ENCODE measurements at places on chromosomes 13 and 19. TPM values are rescaled to one million over a fixed set of nuclear protein-coding genes. Genes with fewer than 3 reads are reported as not detected.

Gene RTBDN
- not detected for total RNA-seq

Gene EDNRB
- total RNA-seq: 23.7 TPM

DNA sequence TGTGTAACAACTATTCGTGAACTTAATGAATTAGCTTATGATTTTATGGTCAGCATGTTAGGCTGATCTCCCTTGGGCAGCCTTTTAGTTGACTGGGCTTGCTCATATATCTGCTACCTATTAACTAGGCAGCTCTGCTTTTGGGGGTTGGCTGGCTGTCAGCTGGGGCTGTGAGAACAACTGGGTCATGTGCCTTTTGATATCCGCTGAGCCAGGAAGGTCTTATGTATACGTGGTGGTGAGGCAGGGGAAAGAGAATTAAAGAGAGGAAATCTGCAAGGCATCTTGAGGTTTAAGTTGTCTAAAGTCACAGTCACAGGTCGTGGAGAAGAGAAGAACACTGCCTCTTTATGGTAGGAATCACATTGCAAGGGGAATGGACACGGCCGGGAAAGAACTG is 206.9 kb downstream of the LMO7 start:
- H3K4me1 ChIP-seq: no peaks in the 10 kb centered on the region
- H3K27ac ChIP-seq: no peak overlapping the region
- H3K36me3 ChIP-seq: peaks cover 4% of the 10 kb centered on the region
- DNase-seq: no peak
- no peaks in the 10 kb centered on the region for H3K27me3 ChIP-seq

DNA sequence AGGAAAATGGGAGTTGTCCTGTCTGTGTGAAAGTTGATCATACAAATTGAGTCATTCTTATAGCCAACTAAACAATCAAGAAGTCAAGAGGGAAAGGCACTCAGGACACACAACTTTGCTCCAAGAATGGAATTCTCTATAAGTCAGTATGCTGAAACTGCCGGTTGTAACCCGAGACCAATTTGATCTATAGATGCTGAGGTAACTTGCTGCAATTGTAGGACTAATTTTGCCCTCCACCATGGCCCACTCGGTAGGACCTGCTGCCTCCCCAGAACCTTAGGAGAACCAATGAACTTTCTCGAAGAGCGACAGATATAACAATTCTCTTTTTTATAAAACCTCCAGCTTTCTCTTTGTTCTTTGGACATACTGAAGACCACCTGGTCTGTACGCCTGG is 157.0 kb downstream of the RNF17 start:
- H3K27ac ChIP-seq: no peak overlapping the region
- H3K4me1 ChIP-seq: peaks cover 10% of the 10 kb centered on the region
- DNase-seq: no peak
- H3K27me3 ChIP-seq: no peaks in the 10 kb centered on the region
- no peak overlapping the region for H3K4me3 ChIP-seq

GRCh38 chr19:46787040-46787330 is 1.4 kb downstream of the SLC1A5 start:
- H3K4me1 ChIP-seq: peaks cover 9% of the 10 kb centered on the region
- H3K27me3 ChIP-seq: no peaks in the 10 kb centered on the region
- peaks cover under 1% of the 10 kb centered on the region for H3K36me3 ChIP-seq
- no peak for DNase-seq
- H3K27ac ChIP-seq: peak overlapping the region; percentile 88
- peak overlapping the region; percentile 67 for H3K4me3 ChIP-seq

GRCh38 chr13:35566340-35566739 is 89.9 kb upstream of the MAB21L1 start:
- H3K27ac ChIP-seq: no peak overlapping the region
- H3K4me1 ChIP-seq: no peaks in the 10 kb centered on the region
- H3K36me3 ChIP-seq: peaks cover 5% of the 10 kb centered on the region
- no peak for DNase-seq

DNA sequence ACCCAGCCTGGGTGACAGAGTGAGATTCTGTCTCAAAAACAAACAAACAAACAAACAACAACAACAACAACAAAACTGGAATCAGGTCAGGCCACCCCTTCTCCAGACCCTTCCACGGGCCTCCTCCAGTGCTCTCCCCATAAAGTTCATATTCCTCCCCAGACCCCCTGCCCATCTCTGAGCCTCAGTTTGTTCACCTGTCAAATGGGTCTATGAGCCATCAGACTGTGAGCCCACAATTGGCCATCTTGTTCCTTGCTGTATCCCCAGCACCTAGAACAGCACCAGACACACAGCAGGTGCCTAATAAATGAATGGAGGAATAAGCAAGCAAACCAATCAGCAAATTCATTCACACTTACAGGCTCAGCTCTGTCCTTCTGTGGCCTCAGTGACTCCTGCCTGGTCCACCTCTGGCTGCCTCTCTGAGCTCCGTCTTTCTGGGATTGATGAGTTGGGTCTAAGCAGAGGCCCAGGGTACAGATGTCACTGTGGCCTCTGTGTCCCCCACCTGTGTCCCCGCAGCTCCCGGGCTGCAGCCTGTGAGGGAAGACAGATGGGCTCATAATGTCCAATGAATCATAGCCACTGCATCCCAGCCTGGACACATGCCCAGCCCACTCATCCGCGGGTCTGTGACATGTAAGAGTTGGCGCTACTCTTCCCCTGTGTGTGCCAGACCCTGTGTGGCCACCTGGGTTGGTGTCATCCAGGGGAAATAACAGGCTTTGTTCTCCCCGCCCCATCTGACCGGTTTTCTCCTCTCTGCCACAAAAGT is 19.6 kb upstream of the PTPRS start:
- H3K36me3 ChIP-seq: no peaks in the 10 kb centered on the region
- no peaks in the 10 kb centered on the region for H3K4me1 ChIP-seq
- DNase-seq: no peak

DNA sequence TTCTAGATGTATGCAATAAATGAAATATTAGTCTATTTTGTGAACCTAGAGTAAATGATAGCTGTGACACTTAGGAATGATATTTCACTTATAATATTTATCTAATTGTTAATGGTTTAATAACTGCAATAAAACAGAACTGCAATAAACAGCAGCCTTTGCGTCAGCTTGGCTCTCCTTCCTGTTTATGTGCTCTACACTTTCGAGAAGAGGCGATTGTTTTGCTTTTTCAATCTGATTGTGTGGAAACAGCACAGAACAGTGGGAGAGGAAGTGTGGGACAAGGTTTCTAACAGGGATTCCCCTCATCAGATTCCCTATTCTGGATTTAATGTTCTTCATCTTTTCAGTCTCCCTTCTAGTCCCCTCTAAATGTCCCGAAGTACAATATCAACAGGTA is 17.3 kb upstream of the TRPC4 start:
- H3K36me3 ChIP-seq: no peaks in the 10 kb centered on the region
- no peaks in the 10 kb centered on the region for H3K4me1 ChIP-seq
- no peak overlapping the region for H3K4me3 ChIP-seq
- no peak overlapping the region for H3K27ac ChIP-seq
- DNase-seq: no peak
- no peaks in the 10 kb centered on the region for H3K27me3 ChIP-seq

Gene MYPOP
- 12.0 TPM for total RNA-seq

GRCh38 chr13:105202354-105202753 is 1333.1 kb downstream of the EFNB2 start:
- H3K4me1 ChIP-seq: no peaks in the 10 kb centered on the region
- no peaks in the 10 kb centered on the region for H3K27me3 ChIP-seq
- H3K36me3 ChIP-seq: no peaks in the 10 kb centered on the region
- H3K4me3 ChIP-seq: no peak overlapping the region
- no peak overlapping the region for H3K27ac ChIP-seq
